Esophagus muscularis mucosa (tissue), 4 donors: ENCODE measurements at places on chromosomes 3 and 15. TPM values are rescaled to one million over a fixed set of nuclear protein-coding genes. Genes with fewer than 3 reads are reported as not detected.
A peak's percentile ranks its signal among the peaks of the same experiment; 100 is the strongest.

- H3K27ac ChIP-seq: peak overlapping the region; percentile 83
- no peaks in the 10 kb centered on the region for H3K27me3 ChIP-seq
- no peaks in the 10 kb centered on the region for H3K36me3 ChIP-seq
- peaks cover 80% of the 10 kb centered on the region for H3K4me1 ChIP-seq
- no peak for DNase-seq
- H3K4me3 ChIP-seq: no peak overlapping the region
Measured at GRCh38 chr3:172125053-172125452, 85.7 kb downstream of the FNDC3B start.

TKT gene
- total RNA-seq: 524 TPM

DNA sequence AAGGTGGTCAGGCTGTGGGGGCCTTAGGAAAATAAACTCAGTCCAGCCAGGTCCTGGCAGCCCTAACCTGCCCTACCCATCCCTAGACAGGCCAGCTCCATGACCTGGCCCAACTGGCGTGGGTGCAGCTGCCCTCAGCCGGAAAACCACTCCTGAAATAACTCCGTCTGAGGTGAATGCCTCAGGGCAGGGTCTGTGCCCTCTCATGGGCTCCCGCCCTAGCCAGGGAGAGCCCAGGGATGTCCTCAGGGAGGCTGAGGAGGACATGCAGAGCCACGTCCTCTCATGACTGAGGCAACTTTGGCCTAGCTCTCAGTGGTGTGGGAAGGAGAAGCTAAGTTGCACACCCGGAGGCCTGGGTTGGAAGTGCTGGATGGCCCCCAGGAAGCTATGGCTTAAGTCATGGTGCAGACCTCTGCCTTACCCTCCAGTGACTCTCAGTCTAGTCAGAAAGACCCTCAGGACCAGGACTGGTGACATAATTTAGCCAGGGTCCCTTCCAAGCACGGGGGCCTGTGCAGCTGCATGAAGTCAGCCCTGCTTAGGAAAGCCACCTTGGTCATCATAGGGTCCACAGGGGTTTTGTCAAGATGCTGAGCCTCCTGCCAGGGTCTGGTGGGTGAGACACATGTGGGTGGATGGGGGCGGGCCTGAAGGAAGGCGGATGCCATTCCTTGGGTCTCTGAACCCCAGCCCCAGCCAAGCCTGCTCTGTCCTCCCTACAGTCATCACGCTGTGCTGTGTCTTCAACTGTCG is 7.4 kb downstream of the TMIE start:
- H3K4me1 ChIP-seq: peaks cover 3% of the 10 kb centered on the region
- no peaks in the 10 kb centered on the region for H3K27me3 ChIP-seq
- no peaks in the 10 kb centered on the region for H3K36me3 ChIP-seq
- H3K4me3 ChIP-seq: no peak overlapping the region
- DNase-seq: no peak
- H3K27ac ChIP-seq: no peak overlapping the region

GRCh38 chr3:55571913-55572312 is 84.8 kb upstream of the WNT5A start:
- H3K27ac ChIP-seq: peak overlapping the region; percentile 38
- H3K36me3 ChIP-seq: no peaks in the 10 kb centered on the region
- no peak for DNase-seq
- H3K4me1 ChIP-seq: peaks cover 13% of the 10 kb centered on the region

DNA sequence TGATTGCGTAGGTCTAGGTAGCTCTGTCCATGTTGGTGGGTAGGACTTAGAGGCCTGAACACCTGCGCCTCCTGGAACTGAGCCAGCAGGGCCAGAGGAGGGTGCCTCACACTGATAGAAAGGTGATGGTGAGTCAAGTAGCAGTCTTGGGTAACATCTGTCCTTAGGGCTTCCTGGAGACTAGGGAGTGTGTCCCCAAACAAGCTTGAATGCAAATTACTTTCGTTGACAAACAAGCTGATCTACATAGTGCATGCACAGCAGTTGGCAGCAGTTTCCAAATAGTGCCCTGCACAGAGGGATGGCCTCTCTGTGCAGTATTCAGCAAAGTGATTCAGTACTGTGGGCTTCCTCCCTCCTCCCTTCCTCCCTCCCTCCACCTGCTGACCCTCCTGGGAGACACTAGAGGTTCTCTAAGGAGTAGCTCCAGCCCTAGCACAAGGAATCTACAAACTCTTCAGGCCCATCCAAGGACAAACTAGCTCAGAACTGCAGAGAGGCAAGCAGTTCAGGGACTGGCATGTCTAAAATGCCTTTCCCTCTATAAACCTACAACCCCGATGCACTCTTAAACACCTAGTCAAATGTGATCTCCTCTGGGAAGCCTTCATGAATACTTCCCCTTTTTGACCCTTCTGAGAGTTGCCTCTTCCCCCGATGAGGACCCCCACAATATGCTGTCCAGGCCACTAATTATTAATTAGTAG is 61.0 kb downstream of the TLE3 start:
- no peak overlapping the region for H3K4me3 ChIP-seq
- peaks cover 9% of the 10 kb centered on the region for H3K4me1 ChIP-seq
- H3K36me3 ChIP-seq: no peaks in the 10 kb centered on the region
- no peak for DNase-seq
- H3K27me3 ChIP-seq: peaks cover 7% of the 10 kb centered on the region
- H3K27ac ChIP-seq: no peak overlapping the region

ACOX2 gene
- 20.9 TPM for total RNA-seq

DNA sequence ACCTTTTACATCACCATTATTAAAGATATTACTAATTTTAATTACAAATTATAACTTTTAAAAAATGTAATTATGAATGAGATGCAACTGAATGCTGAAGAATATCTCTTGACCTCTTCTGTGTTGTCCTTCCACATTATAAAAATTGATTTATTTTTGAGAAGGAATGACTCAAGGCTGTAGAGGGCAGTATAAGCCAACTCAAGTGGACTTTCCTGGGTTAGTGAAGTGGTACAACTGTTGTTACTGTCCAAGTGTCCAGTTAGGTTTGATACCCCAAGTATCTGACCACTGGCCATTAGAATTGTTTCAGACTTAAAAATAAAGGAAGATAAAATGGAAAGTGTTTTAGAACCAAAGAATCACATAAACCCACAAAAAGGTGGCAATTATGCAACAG is 51.9 kb downstream of the BBX start:
- H3K27ac ChIP-seq: no peak overlapping the region
- no peaks in the 10 kb centered on the region for H3K27me3 ChIP-seq
- no peak for DNase-seq
- peaks cover 12% of the 10 kb centered on the region for H3K4me1 ChIP-seq

DNA sequence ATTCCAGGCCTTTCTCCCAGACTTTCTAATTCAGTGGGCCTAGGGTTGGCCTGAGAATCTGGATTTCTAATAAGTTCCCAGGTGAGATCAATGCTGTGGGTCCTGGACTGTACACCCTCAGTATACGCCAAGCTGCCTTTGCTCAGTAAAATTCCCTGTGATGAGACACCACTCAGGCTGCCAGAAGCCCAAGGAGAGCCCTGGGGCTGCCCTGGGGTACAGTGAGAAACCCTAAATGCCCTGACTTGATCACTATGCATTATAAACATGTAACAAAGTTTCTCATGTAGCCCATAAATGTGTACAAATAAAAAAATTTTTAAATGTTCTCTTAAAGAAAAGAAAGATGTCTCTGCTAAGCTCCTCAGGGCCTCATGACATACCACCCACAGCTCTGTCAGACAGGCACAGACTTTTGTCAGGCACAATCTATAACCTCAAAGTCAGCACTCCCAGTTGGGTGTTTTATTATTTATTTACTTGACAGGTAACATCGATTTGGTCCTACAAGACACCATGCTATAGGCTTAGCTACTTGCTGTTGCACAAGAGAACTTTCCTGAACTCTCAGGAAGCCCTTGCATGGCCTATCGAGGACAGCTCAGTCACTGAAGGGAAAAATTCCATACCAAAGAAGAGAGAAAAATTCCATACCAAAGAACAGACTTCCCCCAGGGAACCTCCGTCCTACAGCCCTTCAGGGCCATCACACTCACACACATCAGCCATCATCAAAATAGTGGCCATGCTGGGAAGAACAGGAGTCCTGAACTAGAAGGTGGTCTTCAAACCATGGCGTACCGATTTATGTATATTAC is 22.7 kb downstream of the LARP6 start:
- H3K36me3 ChIP-seq: peaks cover 19% of the 10 kb centered on the region
- H3K4me3 ChIP-seq: no peak overlapping the region
- H3K4me1 ChIP-seq: peaks cover 19% of the 10 kb centered on the region
- no peak overlapping the region for H3K27ac ChIP-seq
- no peaks in the 10 kb centered on the region for H3K27me3 ChIP-seq

GORASP1 gene
- total RNA-seq: 71.2 TPM

GRCh38 chr3:52534281-52535183 is 875 bp upstream of the NT5DC2 start:
- H3K36me3 ChIP-seq: no peaks in the 10 kb centered on the region
- no peak for DNase-seq
- no peaks in the 10 kb centered on the region for H3K27me3 ChIP-seq
- peak overlapping the region; percentile 88 for H3K4me3 ChIP-seq
- H3K4me1 ChIP-seq: peaks cover 77% of the 10 kb centered on the region
- peak overlapping the region; percentile 87 for H3K27ac ChIP-seq

CAMK1 gene
- 53.6 TPM for total RNA-seq

GMPPB gene
- 18.9 TPM for total RNA-seq

COL6A5 gene
- not detected for total RNA-seq

- peak overlapping the region; percentile 96 for H3K4me3 ChIP-seq
- H3K27me3 ChIP-seq: no peaks in the 10 kb centered on the region
- no peak for DNase-seq
Measured at GRCh38 chr3:107432646-107433045, 55.4 kb downstream of the CCDC54 start.

DNA sequence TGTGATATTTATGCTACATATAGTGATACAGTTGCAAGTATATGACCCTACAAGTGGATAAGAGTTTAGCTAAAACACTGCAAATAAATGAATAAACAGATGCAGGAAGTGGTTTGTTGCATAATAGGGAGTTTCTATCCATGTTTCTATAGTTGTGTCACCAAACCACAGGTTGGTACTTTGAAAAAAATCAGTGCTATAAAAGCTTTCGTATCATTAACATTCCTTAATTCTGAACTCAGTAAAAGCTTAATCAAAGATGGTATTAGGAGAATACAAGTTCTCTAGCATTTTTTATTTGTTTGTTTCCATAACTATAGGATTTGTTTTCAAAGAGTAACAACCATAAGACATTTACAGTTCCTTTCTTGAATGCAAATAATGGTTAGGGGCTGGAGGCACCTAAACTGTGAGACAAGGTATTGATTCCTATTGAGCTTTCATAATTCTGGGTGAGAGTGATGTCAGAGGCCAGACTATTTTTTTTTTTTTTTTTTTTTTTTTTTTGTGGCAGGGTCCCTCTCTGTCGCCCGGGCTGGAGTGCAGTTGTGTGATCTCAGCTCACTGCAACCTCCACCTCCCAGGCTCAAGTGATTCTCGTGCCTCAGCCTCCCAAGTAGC is 29.6 kb downstream of the CPOX start:
- H3K27ac ChIP-seq: no peak overlapping the region
- no peaks in the 10 kb centered on the region for H3K4me1 ChIP-seq
- DNase-seq: no peak
- no peaks in the 10 kb centered on the region for H3K36me3 ChIP-seq
- H3K4me3 ChIP-seq: no peak overlapping the region
- H3K27me3 ChIP-seq: no peaks in the 10 kb centered on the region

GRCh38 chr3:181103605-181104004 is 114.1 kb upstream of the DNAJC19 start:
- no peaks in the 10 kb centered on the region for H3K4me1 ChIP-seq
- no peak overlapping the region for H3K27ac ChIP-seq
- no peak for DNase-seq
- H3K4me3 ChIP-seq: no peak overlapping the region
- no peaks in the 10 kb centered on the region for H3K27me3 ChIP-seq

DNA sequence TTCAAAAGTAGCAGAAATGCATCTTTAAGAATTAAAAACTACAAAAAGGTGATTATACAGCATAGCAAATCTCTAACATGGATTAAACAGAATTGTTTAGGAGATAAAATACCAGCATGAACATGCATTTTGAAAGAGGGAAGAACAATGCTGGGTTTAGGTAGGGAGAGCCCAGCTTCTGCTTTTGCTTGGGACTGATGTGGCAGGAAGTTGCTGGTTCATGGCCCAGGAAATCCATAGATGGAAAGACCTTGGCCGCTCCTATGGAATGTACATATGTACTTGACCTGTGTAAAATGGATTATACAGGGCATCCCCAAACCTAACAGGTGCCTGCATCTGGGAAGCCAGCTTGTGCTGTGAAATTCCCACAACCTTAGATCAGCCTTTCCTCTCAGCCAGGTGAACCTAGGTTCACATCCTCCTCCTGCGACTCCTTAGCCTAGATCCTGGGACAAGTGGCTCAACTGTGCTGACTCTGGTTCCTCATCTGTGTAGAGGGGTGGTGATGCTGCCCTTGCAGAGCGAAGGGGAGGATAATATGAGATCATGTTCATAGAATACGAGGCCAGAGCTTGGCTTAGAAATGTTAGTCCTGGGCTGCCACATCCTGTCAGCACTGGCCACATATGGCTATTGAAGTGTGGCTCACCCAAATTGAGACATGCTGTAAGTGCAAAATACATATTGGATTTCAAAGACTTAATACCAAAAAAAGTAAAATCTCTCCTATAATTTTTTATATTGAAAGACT is 47.0 kb upstream of the PLXNA1 start:
- no peaks in the 10 kb centered on the region for H3K27me3 ChIP-seq
- H3K4me1 ChIP-seq: peaks cover 21% of the 10 kb centered on the region
- no peak for DNase-seq
- no peak overlapping the region for H3K4me3 ChIP-seq
- H3K27ac ChIP-seq: no peak overlapping the region
- no peaks in the 10 kb centered on the region for H3K36me3 ChIP-seq

DNA sequence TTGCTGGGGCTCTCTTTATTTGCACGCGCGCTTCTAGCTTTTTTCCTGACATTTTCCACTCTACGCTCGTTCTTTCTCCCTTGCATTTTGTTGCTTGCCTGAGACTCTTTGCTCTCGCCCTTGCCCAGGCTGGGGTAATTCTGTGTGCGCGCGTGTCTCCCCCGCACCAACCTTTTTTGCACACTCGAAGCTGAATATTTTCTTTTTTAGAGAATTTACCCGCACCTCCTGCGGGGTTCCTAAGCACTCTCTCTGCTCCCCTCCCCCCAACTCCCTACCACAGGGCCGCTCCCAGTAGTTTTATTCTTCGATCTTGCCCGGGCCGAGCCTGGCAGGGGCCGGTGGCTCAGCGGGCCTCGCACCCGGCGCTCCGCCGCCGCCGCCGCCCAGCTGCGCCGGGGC is 732 bp downstream of the FAM43A start:
- peak overlapping the region; percentile 82 for H3K4me3 ChIP-seq
- peak overlapping the region; percentile 88 for H3K27ac ChIP-seq
- no peak for DNase-seq
- no peaks in the 10 kb centered on the region for H3K27me3 ChIP-seq

GRCh38 chr3:18247139-18247695 is 177.9 kb downstream of the SATB1 start:
- no peak for DNase-seq
- H3K27ac ChIP-seq: no peak overlapping the region

SELENOT gene
- 34.5 TPM for total RNA-seq

SLC6A1 gene
- 0.78 TPM for total RNA-seq

- no peak overlapping the region for H3K27ac ChIP-seq
- no peaks in the 10 kb centered on the region for H3K27me3 ChIP-seq
- DNase-seq: no peak
- no peak overlapping the region for H3K4me3 ChIP-seq
Measured at GRCh38 chr3:178584722-178585380, 48.6 kb downstream of the KCNMB2 start.

DGKG gene
- total RNA-seq: 169 TPM

- DNase-seq: peak; percentile 60
- peak overlapping the region; percentile 50 for H3K27ac ChIP-seq
- H3K36me3 ChIP-seq: no peaks in the 10 kb centered on the region
- H3K4me3 ChIP-seq: no peak overlapping the region
- H3K27me3 ChIP-seq: no peaks in the 10 kb centered on the region
Measured at GRCh38 chr3:172629470-172629869, 81.4 kb downstream of the NCEH1 start.
